Activated CD4-positive, alpha-beta T cell treated with anti-CD3 and anti-CD28 coated beads for 48 hours (primary cell): ENCODE measurements at places on chromosomes 5 and 9.

GRCh38 chr5:38373743-38374142 lies 115.4 kb downstream of the EGFLAM start:
- no peak for DNase-seq

DNA sequence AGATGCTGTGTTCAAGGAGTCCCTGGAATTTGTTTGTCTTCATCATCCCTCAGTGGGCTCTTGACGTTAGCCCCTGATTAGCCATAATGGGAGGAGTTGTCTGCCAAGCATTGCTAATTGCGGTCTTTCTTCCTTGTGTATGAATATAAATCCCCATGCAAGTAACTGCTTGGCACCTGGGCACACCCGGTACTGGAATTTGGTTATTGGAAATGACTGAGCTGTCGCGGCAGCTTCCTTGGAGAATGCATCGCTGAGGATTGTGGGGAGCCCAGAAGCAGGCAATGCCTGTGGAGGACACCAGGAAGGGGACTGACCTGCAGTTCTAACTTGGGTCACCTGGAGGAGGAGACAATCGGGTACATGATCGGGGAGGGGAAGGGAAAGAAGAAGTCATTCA lies 53.3 kb upstream of the CTSL start:
- no peak for DNase-seq

DNA sequence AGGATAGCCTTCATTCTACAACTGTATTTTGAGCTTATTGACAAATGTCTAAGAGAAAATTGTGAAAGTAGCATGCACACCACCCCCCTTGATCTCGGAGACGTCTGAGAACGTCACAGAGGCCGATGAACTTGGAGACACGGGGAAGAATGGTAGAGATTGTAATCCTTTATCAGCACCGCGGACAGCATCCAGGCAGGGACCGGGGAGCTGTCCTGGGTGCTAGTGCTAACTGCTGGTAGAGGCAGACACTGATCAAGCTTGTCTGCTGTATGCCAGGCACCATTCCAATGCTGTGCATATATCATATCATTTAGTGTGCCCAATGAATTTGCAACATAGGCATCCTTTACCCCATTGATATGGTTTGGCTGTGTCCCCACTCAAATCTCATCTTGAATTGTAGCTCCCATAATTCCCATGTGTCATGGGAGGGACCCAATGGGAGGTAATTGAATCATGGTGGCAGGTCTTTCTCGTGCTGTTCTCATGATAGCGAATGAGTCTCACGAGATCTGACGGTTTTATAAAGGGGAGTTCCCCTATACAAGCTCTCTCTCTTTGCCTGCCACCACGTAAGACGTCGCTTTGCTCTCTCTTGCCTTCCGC lies 98.8 kb downstream of the LHX2 start:
- DNase-seq, result peak; percentile 63

- no peak for DNase-seq
Measured at GRCh38 chr5:158142156-158142555, 283.2 kb upstream of the CLINT1 start.

DNA sequence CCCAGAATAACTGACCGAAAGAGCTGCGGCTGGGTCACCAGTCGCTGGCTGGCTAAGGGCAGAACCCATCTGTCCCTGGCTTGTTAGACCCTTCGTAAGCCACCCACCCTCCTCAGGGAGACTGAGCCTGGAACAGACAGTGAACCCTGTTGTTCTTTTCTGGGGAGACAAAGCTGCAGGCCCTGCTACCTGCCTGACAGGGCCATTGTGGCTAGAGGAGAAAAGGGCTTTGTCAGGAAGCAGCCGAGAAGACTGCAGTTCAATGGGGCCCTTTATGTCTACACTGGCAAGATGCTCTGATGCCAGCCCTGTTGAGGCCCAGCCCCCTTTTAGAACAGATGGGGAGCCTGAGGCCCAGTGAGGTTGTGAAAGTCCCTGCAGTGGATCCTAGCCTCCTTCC lies 3.7 kb upstream of the NIPAL4 start:
- no peak for DNase-seq

GRCh38 chr9:86667307-86667706 lies 280.0 kb downstream of the GAS1 start:
- peak; percentile 8 for DNase-seq

DNA sequence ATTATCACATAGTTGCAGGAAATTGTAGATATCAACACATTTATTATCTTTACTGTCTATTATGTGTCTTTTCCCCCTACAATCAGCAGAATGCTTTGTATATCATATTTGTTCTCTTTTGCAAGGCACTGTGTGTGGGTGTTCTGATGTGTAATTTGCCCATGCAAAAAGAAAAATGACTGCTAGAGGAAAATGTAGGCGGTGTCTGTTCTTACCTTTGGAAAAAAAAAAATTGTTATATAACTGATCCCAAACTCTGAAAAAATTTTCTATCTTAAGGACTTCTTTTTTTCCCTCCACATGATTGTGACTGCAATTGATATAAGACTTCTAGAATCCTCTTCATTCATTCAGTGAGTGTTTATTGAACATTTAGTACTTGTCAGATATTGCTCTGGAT lies 24.5 kb downstream of the MRPS30 start:
- no peak for DNase-seq

GRCh38 chr9:127531676-127532075 lies 80.4 kb downstream of the LRSAM1 start:
- DNase-seq, result no peak

DNA sequence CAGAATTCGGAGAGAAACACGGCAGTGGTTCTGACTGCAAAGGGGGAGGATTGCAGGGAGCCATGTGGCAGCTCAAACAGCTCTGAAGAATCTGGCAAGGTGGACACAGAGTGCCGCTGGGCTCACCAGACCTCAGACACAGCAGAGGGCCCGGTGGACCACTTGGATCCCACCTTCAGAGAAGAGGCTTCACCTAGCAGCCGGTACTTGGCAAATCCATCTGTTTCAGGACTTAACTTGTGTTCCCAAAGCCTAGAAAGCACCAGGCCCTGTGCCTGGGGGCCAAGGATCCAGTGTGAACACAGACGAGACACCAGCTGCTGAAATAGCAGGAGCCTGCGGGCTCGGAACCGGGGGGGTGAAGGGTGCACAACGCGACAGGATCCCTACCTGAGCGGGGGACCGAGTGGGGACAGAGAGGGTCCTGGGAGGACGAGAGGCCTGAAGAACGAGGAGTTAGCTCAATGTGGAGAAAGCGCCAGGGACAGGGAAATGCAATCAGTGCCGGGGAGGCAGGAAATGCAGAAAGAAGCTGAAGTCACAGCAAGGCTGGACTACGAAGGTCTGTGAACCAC lies 44.6 kb downstream of the BTNL9 start:
- no peak for DNase-seq

GRCh38 chr5:105882956-105883481 lies 1787.7 kb downstream of the EFNA5 start:
- DNase-seq, result no peak

DNA sequence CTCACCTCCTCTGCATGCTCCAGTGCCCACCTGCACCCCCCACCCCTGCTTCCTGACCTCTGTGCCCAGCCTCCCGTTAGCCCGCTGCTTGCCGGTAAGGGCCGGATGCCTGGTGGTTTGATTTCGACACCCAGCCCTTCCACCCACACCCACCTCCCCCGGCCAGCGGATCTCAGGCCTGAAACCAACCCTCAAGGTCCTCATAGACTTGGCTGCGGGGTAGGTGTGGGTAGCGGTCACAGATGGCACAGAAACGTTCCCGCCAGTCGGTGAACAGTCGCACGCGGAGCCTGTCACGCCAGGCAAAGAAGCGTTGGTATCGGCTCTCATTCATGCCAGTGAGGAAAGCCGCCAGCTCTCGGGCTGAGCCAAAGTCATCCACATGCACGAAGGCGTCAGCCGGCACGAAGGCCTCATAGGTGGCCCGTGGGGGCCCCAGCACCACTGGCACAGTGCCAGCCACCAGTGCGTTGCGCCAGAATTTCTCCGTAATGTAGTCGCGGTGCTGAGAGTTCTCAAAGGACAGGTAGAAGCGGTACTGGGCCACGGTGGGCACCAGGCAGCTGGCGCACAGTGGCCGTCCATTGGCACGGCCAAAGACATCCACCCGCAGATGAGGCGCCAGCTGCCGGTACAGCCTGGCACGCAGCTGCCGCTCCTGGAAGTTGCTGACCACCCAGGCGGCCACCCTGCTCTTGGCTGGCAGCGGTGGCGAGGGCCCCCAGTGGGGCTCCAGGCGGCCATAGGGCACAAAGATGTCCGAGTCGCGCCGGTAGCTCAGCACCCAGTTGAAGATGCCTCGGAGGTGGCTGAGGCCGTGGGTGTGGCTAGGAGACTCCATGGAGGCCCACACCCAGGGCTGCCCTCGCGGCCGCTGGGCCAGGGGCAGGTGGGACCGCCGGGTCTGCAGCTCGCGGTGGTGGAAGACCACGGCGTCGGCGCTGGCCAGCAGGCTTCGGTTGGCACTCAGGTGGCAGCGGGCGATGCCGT lies 1.1 kb downstream of the FUT7 start:
- peak; percentile 58 for DNase-seq

GRCh38 chr5:124665035-124665434 lies 81.4 kb downstream of the ZNF608 start:
- DNase-seq, result no peak

GRCh38 chr5:54545796-54546195 lies 28.2 kb downstream of the SNX18 start:
- DNase-seq, result no peak

DNA sequence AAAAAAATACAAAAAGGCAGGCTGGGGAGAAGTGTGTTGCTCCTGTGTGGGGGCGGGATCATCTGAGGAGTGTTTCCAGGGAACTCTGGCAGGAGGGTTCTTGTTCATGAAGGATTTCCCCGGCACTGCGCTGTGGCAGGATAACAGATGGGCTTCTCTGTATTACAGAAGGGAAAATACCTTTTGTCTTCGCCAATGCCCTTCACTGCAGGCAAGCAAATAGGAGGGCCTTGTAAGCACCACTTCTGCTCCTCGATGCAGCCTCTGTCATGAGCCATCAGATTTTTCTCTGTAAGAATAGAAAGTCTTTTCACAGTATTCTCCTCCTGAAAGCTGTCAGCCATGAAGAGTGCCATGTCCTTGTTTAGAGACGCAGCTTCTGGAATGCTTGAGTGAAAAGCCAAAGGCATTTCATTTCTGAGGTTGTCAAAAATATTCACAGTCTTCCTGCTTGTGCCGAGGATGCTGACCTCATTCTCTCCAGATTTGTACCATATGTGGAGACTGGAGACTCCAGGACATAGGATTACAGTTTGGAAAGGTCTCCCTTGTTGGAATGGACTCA lies 294.0 kb downstream of the YTHDC2 start:
- DNase-seq, result no peak

DNA sequence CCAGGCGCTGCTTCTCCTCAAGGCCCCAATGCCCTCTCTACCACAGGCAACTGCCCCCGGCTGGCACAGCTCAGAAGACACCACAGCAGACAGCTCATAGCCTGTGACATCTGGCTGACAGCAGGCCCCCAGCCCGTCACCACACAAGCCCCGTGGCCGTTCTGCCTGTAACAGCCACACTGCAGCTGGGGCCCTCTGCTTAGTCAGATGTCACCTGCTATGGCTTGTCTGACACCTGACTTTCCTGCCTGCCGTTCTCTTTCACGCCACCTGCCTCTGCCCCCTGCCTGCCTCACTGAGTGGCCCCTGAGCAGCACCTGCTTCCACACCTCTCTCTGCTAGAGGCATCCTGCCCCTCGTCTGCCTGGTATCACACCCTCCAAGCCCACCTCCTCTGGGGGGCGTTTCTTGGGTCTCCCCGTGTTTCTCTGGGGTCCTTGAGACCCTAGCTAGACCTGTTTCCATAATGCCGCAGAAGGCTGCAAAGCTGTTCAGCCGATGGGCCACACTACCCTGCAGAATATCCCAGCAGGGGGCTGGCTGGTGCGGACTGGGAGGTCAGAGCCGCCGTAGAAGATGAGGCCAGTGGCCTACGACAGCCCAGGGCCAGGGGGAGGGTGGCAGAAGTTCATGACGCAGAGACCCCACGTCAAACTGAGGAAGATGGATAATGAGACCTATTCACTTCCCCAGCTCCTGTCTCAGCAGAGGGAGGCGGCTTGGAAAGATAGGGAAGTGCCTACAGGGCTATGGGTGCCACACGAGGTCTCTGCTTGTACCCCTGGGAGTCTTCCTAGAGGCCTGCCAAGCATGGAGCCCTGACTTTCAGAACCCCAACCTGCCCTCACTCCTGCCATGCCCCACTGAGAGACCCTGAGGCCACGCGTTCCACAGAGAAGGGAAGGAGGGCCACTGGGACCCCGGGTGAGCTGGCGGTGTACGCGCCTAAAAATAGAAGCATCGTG lies 95.1 kb downstream of the ZNF354C start:
- peak; percentile 17 for DNase-seq

- DNase-seq, result no peak
Measured at GRCh38 chr9:115877852-115878438, 275.6 kb upstream of the PAPPA start.

DNA sequence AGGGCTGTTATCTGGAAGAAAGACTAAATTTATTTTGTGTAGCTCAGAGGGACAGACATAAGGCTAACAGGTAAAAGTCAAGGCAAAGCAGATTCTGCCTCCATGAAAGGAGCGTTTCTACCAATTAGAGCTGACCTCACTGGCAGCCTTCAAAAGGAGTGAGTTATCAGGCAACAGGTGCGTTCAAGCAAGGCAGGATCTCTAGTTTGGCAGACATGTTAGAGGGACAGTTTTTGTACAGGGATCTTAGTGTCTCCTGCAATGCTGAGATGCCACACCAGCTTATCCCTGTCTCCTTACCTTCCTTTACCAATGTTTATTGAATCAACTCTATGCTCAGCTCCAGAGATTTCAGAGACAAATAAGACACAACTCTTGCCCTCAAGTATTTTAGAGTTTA lies 73.8 kb downstream of the NRG2 start:
- no peak for DNase-seq

DNA sequence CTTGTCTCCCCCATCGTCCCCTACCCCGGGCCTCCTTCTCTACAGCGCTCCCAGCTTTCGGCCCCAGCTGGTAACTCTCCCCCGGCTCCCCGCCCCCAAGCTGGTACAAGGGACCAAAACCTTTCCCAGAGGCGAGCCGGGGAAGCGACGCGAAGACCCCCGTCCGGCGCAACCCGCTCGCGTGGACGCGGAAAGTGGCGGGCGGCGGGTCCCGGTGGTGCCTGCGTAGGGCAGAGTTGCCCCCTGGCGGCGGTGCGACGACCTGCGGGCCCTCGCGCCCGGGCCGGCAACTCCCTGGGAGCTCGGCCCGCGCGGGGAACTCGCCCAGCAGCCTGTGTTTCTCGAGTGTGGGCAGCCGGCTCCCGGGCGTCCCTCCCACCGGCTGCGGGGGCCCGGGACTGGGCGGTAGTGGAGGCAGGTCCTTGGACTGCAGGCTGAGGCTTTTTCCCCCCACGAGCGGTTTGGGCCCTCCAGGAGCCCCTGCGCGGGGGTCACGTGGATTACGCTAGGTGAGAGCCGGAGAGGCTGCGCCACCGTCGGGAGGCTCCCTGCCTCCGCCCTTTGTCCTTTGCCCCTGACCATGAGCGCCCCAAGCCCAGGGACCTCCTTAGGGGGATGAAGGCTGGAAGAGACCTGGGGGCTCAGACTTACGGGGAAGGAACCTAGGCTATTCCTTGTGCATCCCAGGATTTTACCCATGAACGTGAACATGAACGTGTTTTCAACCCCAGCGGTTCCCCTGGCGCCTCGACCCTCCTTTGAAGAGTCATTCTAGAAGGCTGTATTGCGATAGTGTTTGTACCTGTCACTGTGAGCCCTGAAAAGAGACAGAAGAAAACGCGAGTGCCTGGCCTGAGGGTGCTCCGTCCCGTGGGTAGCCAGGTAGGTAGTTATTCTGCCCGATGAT lies 2.9 kb upstream of the FOXD1 start:
- peak; percentile 77 for DNase-seq

- DNase-seq, result no peak
Measured at GRCh38 chr5:114255260-114255659, 106.6 kb upstream of the KCNN2 start.
